ENCODE measurements at places on chromosomes 2 and 18. TPM values are rescaled to one million over a fixed set of nuclear protein-coding genes. Genes with fewer than 3 reads are reported as not detected.

DNA sequence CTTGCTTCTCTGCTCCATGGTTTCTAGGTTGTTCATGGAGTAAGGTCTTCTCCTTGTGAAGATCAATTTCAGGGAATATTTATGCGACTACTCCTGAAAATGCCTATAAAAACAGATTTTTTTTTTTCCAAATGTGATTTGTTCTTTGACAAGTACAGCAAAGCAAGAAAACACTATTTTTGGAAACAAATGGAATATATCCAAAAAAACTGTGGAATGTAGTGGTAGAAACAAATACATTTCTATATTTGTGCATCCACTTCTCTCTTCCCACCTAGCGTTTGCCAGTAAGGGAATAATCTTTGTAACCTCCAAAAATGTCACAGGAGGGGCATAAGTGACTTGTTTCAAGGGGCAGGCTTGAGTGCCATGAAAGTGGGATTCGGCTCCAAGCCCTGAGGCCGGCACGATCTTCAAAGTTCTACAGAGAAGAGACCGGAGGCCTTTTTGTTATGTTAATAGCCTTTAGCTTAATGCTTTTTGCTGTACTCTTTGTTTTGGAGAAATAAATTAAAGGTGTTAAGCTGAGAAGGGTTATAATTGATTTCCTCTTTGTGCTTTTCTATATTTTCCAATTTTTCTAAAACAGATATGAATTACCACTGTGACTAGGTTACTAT, 200.6 kb downstream of the NRP2 start:
- H3K4me1 ChIP-seq: peaks cover 30% of the 10 kb centered on the region
- peaks cover 3% of the 10 kb centered on the region for H3K27me3 ChIP-seq
- peak; percentile 20 for DNase-seq
- H3K36me3 ChIP-seq: no peaks in the 10 kb centered on the region
- H3K4me3 ChIP-seq: no peak overlapping the region

- no peaks in the 10 kb centered on the region for H3K36me3 ChIP-seq
- DNase-seq: peak; percentile 50
- H3K27me3 ChIP-seq: peaks cover 35% of the 10 kb centered on the region
- no peak overlapping the region for H3K27ac ChIP-seq
- peak overlapping the region; percentile 76 for H3K4me3 ChIP-seq
- peaks cover 25% of the 10 kb centered on the region for H3K4me1 ChIP-seq
Observed at GRCh38 chr2:96144481-96145035, 682 bp downstream of the DUSP2 start.

DNA sequence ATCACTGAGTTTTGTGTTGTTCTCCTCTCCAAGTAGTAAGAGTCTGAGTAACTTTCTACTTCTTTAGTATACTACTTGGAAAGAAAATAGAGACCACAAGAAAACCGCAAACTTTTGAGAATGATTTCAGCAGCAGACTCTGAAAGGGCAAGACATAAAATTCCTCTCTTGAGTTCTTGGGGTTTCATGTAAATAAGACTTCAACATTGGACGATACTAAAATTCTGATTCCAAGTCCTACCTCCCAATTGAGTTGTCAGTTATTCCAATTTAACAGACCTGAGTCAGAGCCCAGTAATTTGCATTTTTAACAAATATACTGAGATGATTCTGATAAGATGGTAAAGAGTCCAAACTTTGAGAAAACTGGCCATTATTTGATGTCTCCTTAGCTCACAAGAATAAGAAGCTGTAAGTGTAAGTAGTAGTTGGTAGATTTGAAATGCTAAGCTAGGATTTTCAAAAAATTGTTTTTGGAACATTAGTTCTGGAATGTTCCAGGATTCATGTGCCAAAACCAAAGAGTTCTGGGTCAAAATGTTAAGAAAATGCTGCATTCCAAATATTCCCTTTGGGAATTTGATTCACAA, 261.6 kb upstream of the SPOPL start:
- no peaks in the 10 kb centered on the region for H3K27me3 ChIP-seq
- H3K27ac ChIP-seq: no peak overlapping the region
- H3K4me1 ChIP-seq: peaks cover 16% of the 10 kb centered on the region

- H3K36me3 ChIP-seq: no peaks in the 10 kb centered on the region
- H3K4me3 ChIP-seq: no peak overlapping the region
- DNase-seq: no peak
- H3K27me3 ChIP-seq: no peaks in the 10 kb centered on the region
Observed at GRCh38 chr2:30732876-30733275, 74.4 kb downstream of the CAPN13 start.

GRCh38 chr2:81650048-81650971, 1345.8 kb upstream of the LRRTM1 start:
- H3K36me3 ChIP-seq: no peaks in the 10 kb centered on the region
- peaks cover 37% of the 10 kb centered on the region for H3K4me1 ChIP-seq
- no peaks in the 10 kb centered on the region for H3K27me3 ChIP-seq
- no peak overlapping the region for H3K4me3 ChIP-seq
- no peak overlapping the region for H3K27ac ChIP-seq

GRCh38 chr18:23484561-23485182, 18.6 kb upstream of the RMC1 start:
- H3K4me1 ChIP-seq: peaks cover 18% of the 10 kb centered on the region
- no peak overlapping the region for H3K4me3 ChIP-seq
- peaks cover 16% of the 10 kb centered on the region for H3K36me3 ChIP-seq
- DNase-seq: no peak
- no peaks in the 10 kb centered on the region for H3K27me3 ChIP-seq

DNA sequence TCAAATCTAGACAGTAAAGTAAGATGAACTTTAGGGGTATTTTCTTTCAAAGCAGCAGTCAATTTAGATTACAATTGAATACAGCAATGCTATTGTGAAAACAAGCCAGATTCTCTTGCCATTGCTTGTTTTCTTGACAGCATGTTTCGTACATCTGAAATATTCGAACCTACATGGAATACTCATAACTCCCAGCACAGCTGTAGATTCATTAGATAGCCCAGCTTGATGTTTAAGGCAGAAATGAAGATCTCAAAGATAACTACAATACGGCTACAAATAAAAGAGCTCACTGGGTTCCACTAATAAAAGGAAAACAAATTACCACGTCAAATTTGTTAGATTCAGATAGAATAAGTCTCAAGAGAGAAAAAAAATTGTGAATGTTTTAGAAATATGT, 208.8 kb downstream of the WDPCP start:
- no peak overlapping the region for H3K27ac ChIP-seq
- no peaks in the 10 kb centered on the region for H3K27me3 ChIP-seq
- peaks cover 18% of the 10 kb centered on the region for H3K4me1 ChIP-seq
- no peak overlapping the region for H3K4me3 ChIP-seq
- no peak for DNase-seq

DNA sequence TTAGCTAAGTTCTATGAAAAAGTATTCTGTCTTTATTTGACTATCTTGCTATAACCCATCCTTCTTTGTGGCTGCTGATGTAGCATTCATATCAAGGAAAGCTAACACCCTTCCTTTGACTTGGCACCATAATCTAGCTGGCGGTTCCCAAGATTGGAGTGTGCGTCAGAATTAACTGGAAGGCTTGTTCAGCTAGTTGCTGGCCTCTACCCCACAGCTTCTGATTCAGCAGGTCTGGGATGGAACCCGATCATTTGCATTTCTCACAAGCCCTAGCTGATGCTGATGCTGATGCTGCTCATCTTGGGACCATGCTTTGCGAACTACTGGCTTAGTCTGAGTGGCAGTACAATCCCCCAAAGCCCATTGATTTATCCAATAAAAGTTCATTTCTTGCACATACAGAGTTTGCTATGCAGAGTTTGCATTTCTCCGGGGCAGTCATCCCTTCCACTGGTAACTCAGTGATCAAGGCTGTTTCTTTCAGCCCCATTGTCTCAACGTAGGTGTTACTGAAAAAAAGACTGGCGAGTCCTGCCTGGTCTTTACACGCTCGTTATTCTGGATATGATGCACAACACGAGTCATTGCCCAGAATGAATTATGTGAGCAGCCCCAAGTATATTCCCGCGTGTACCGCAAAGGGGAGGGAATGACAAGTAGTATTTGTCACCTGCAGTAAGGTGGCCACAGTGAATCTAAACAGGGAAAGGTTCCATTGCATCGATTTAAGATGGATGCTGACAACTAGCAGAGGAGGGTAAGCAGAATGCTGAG, 96.5 kb downstream of the ZNF532 start:
- DNase-seq: no peak
- no peak overlapping the region for H3K4me3 ChIP-seq
- no peaks in the 10 kb centered on the region for H3K27me3 ChIP-seq
- H3K4me1 ChIP-seq: peaks cover 15% of the 10 kb centered on the region
- peaks cover 59% of the 10 kb centered on the region for H3K36me3 ChIP-seq
- H3K27ac ChIP-seq: peak overlapping the region; percentile 89

DNA sequence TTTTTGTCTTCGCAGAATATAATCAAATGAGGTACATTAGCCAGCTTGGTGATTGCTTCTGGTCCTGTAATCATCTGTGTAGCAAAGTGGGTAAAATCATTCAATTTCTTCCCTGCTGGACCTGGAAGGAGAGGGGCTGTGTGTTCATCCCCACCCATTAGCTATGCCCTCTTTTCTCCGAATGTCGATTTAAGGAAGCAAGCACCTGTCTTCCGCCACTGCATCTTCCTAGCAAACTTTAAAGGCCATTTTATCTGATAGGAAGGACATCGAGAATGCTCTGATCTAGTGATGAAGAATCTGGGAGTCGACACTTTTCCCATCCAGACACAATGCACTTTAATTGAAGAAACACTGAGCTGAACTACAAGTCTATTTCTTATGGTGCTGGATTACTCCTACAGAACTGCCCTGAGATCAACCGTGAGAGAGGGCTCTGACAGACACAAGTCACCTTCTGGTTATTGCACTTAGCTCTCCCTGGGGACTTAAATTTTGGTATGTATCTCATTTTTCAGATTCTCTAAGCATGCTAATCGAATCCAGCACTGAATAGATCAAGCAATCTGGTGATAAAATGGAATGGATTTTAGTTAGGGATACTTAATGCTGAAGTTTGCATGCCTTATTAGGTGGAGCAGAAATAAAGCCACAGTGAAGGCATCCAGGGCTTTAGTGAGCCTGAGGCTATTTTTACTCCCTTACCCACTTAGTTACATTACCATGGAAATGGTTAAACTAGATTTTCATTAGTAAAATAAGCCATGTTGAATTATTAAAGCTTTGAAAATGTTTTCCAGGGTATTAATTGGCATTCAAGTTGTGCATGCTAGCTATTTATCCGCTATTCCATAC, 1.3 kb downstream of the NYAP2 start:
- no peaks in the 10 kb centered on the region for H3K36me3 ChIP-seq
- no peak overlapping the region for H3K27ac ChIP-seq
- no peaks in the 10 kb centered on the region for H3K27me3 ChIP-seq
- peak overlapping the region; percentile 61 for H3K4me3 ChIP-seq
- peaks cover 12% of the 10 kb centered on the region for H3K4me1 ChIP-seq

GRCh38 chr2:38765149-38765548, 12.9 kb upstream of the GEMIN6 start:
- H3K4me3 ChIP-seq: no peak overlapping the region
- H3K36me3 ChIP-seq: no peaks in the 10 kb centered on the region
- no peak for DNase-seq
- H3K27ac ChIP-seq: no peak overlapping the region
- H3K27me3 ChIP-seq: no peaks in the 10 kb centered on the region

DNA sequence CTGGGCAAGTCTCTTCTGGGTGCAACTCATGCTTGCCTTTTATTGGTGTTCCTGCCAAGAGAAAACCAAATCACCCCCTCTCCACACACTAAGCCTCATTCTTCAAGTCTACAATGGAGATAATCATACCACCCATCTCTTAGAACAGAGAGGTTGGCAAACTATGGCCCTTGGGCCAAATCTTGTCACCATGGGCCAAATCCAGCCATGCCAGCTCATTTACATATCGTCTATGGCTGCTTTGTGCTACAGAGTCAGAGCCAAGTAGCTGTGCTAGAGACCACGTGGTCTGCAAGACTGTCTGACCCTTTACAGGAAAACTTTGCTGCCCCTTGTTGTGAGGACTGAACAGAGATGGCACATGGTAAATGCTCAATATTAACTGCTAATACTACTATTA, 270.3 kb upstream of the PARD3B start:
- H3K27me3 ChIP-seq: peaks cover 5% of the 10 kb centered on the region
- H3K4me3 ChIP-seq: no peak overlapping the region
- no peak for DNase-seq
- H3K27ac ChIP-seq: no peak overlapping the region
- peaks cover 53% of the 10 kb centered on the region for H3K4me1 ChIP-seq

DNA sequence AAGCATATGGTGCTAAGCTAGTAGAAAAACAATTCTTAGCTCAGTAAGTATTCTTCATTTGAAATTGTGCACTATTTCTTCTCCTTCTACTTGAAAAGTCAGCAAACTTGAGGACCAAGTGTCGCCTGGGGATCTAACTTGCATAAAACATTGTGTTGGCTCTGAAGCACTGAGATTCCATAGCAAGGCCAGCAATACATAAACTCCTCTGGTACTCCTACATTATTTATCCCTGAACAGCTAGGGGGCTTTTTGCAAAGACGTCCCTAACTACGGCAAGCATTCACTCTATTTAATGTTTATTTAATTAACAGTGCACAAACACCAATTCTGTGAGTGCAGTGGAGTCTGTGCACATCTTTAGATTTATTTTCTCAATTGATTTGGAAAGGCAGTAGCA, 392.2 kb downstream of the ERBB4 start:
- no peaks in the 10 kb centered on the region for H3K36me3 ChIP-seq
- H3K27me3 ChIP-seq: no peaks in the 10 kb centered on the region
- no peak overlapping the region for H3K4me3 ChIP-seq
- H3K4me1 ChIP-seq: no peaks in the 10 kb centered on the region
- no peak for DNase-seq

DNA sequence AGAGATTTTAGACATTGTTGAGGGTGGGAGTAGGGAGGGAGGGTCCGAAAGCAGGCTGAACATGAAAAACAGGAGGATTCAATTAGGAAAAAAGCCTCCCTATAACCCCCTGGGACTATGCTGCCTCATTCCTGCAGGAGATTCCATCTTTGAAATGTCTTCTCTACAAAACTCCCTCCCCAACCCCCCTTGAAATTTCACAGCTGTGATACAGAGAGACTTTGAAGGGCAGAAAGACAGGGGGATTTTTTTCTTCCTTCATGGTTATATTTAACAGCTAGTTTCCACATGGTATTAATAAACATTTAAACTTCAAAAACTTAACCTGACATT, 57.6 kb downstream of the TRIB2 start:
- no peak overlapping the region for H3K4me3 ChIP-seq
- H3K4me1 ChIP-seq: peaks cover 51% of the 10 kb centered on the region
- peaks cover 67% of the 10 kb centered on the region for H3K27me3 ChIP-seq
- DNase-seq: no peak
- no peak overlapping the region for H3K27ac ChIP-seq

GRCh38 chr18:58097121-58097906, 53.3 kb downstream of the NEDD4L start:
- no peaks in the 10 kb centered on the region for H3K27me3 ChIP-seq
- H3K4me1 ChIP-seq: peaks cover 86% of the 10 kb centered on the region

- no peak for DNase-seq
- peaks cover 60% of the 10 kb centered on the region for H3K36me3 ChIP-seq
- peaks cover 52% of the 10 kb centered on the region for H3K4me1 ChIP-seq
- H3K4me3 ChIP-seq: peak overlapping the region; percentile 98
Observed at GRCh38 chr2:101003278-101003775, 1.2 kb downstream of the RPL31 start.

Gene CGREF1
- total RNA-seq: 4.0 TPM

Gene CFAP210
- total RNA-seq: 0.60 TPM

Gene FBLN7
- 0.80 TPM for total RNA-seq

Gene GALR1
- 0.07 TPM for total RNA-seq

Gene ALPI
- total RNA-seq: not detected

Gene CNTNAP5
- total RNA-seq: 0.34 TPM

All from WTC11 (cell line).